CD8-positive, alpha-beta T cell (primary cell): ENCODE measurements at places on chromosomes 13 and 19.
A peak's percentile ranks its signal among the peaks of the same experiment; 100 is the strongest.

GRCh38 chr19:15374105-15374651 lies 5.4 kb downstream of the AKAP8 start:
- DNase-seq, result no peak

GRCh38 chr19:40921005-40921897 lies 39.2 kb upstream of the CYP2A7 start:
- no peak for DNase-seq

GRCh38 chr13:21116141-21116540 lies 54.8 kb upstream of the LATS2 start:
- no peak for DNase-seq

GRCh38 chr13:41985788-41986508 lies 25.0 kb upstream of the VWA8 start:
- DNase-seq, result no peak

- DNase-seq, result no peak
Observed at GRCh38 chr13:34214686-34215085, 396.7 kb downstream of the RFC3 start.

DNA sequence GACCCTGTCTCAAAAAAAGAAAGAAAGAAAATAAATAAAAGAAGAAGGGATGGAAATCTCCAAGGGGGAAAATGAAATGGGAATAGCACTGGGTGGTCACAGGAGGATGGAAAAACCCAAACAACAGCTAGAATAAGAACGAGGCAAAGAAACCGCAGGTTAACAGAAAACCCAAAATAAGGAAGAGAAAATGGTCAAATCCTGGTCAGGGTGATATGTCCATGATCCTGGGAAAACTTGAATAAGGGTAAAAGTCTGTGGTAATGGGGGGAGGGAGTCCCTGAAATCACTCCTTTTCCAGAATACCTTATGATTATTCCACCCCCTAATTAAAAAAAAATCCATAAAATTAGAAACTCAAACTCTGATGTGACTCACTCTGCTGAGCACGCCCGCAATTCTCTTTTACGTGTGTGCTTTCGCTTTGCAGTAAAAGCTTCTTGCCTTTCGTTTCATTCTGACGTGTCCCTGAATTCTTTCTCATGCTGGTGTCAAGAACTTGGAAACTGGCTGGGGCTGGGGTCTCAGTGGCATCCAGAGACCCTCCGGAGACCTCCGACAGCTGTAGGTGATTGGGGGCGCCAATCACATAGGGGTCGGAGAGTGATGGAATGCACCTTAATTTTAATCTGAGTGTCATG lies 4.3 kb upstream of the NAXD start:
- no peak for DNase-seq

DNA sequence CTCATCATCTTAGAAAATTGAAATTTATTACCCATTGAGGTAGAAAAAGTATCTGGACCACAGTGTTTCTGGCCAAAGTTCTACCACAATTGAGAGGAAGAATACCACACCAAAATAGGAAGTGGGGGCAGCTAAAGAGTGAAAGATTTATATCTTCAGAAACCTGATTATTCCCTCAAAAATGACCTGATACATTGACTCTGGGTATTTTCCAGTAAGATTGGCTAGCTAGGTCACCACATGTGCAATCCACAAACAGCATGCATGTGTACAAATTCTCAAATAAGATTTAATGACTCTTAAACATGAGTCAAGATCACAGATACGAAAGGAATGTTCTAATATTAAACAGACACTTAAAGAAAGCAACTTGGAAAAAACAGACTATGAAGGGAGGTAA lies 1516.2 kb upstream of the PCDH20 start:
- no peak for DNase-seq

GRCh38 chr13:93963266-93964145 lies 516.0 kb downstream of the DCT start:
- DNase-seq, result no peak

DNA sequence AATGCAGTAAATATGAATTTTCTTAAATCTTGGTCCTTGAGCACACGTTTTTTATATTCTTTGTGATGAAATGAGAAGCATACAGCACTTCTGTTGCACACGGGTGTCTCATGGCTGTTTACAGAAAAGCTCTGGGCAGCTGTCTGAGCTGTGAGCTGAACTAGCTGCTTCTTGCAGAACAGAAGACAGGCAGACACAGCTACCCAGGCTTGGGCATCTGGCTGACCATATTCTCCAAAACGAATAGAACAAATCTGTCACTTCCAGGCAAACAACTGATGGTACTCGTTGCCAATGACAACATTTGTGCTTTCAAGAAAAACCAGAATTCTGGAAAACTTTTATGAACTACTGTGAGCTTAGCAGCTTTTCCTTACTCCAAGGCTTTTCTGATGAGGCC lies 16.2 kb downstream of the PCID2 start:
- no peak for DNase-seq

GRCh38 chr19:7729831-7730285 lies 2.1 kb downstream of the CLEC4G start:
- peak; percentile 42 for DNase-seq

DNA sequence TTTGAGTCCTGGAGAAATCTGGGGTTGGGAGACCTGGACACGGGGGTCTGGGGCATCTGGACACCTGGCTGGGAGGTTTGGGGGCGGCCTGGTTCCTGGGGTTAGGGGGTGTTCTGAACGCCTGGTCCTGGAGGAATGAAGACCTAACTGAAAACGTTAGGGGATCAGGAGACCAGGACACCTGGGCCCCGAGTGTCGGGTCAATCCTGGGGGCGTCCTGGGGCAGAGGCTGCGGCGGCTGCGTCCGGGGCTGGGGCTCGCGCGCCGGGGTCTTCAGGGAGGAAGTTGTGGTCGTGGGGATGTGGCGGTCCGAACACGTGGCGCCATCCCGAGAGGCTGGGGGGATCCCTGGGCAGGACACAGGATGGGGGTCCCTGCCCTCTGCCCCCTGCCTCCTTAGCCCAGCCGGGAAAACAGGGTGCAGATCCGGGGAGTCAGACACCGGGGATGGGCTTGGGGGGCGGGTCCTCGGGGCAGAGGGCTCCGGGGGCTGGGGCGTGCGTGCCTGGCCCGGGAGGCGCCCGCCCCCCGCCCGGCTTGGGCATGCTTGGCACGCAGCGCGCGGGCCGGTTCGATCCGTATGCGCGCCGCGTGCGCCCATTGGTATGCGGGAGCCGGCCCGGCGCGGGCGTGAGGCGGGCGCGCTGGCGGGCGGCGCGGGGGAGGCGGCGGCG lies 632 bp downstream of the NPAS1 start:
- DNase-seq, result no peak

DNA sequence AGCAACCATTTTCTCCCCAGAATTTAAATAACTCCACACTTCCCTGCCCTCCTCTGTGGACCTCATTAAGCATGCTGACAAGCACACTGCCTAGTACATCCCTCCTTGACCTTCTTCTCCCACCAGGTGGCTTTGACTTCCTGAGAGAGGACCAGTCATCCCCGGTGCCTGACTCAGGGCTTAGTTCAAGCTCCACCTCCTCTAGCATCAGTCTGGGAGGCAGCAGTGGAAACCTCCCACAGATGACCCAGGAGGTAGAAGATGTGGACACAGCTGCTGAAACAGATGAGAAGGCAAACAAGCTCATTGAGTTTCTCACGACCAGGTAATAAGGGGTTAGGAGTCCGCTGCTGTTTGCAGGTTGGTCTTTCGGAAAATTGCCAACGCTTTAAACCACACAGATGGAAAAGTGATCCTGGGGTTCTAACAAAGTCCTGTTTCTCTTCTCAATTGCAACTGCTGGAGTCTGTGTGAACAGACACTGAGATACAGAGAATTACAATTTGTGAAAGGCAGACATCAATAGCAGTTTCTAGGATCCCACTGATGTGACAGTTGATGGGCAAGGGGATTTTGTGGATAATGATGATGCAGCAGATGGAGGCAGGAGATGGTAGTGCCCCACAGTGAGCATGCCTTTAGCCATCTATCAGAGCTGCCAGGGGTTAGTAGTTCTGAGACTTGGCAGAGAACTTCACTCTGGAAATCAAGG lies 86.7 kb downstream of the ZAR1L start:
- DNase-seq, result no peak

DNA sequence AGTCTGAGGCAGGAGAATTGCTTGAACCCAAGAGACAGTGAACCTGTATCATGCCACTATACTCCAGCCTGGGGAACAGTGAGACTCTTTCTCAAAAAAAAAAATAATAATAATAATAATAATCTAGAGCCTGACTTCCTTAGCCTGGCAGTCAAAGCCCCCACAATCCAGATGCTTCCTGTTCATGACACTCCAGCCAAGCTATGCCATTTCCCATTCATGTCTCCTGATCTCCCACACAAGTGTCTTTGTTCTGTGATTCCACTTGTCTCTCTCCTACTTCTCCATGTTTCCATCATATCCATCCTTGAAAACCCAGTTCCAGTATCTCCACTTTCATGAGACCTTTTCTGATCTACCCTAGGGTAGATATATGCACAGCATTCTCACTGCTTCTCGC lies 150.7 kb downstream of the FOXO1 start:
- DNase-seq, result no peak

- no peak for DNase-seq
Observed at GRCh38 chr13:24654741-24655140, 25.5 kb upstream of the ATP12A start.
